ENCODE measurements at places on chromosomes 7 and 10. TPM values are rescaled to one million over a fixed set of nuclear protein-coding genes. Genes with fewer than 3 reads are reported as not detected.

SORCS1 gene
- 3.3 TPM for total RNA-seq

CCDC172 gene
- total RNA-seq = not detected

VPS26A gene
- total RNA-seq = 55.8 TPM

ERVW-1 gene
- total RNA-seq = not detected

- no peak for DNase-seq
Observed at GRCh38 chr7:80369321-80369720, 142.5 kb downstream of the GNAT3 start.

GRCh38 chr10:30447125-30447799 lies 13.3 kb downstream of the MAP3K8 start:
- no peak for DNase-seq

GRCh38 chr10:10540398-10540797 lies 477.3 kb upstream of the CELF2 start:
- DNase-seq = no peak

DNA sequence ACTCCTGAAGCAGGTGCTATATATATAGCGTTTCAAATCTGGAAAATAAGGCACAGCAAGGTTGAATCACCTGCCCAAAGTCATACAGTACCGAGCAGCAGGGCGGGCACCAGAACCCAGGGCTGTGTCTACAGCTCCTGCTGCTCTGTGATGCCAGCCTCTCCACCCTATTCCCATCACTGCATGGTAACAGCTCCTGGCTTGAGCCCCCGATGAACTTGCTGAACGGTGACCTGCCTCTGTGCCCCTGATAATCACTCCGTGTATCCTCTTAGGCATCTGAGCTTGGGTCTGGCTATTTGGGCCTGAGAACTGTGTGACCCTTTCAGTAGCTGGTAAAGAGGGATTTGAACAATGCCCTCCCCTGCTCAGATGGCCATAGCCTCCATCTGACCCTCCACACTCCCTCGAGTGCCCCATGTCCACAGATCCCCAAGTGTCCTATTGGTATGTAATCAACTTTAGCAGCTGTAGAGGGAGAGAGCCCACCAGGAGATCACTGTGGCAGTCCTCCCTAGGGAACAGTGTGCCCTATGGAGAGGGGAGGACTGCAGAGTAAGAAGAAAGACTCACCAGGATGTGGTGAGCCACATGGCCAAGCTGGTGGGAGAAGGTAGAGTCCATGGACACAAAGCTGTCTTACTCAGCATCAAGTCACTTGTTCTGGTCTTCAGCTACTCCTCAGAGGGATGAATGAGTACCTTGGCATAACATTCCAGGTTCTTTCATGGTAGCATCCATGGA lies 1.1 kb upstream of the ARHGAP22 start:
- no peak for DNase-seq

- DNase-seq = no peak
Observed at GRCh38 chr7:45028138-45028919, 28.3 kb downstream of the CCM2 start.

- no peak for DNase-seq
Observed at GRCh38 chr7:80146545-80147182, 12.0 kb downstream of the GNAI1 start.

Data from glutamatergic neuron (in vitro differentiated cells).